ENCODE measurements at places on chromosomes 4 and X.

DNA sequence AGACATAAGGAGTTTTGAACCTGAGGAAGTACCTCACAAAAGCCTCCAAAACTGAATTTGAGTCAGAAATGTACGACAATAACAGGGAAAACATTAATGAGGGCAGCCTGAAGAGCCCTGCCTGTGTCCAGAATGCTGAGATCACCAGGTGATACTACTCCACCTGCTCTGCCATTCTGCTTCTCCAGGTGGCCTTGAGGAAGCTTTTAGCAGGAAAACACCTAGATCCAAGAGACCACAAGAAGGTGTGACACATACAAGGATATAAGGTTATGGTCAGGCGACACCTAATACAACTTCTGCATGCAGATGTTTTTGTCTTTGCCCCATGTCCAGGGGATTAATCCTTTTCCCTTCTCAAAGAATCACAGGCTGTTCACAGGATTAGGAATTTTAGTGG lies 15.3 kb downstream of the SOWAHB start:
- no peak for DNase-seq

DNA sequence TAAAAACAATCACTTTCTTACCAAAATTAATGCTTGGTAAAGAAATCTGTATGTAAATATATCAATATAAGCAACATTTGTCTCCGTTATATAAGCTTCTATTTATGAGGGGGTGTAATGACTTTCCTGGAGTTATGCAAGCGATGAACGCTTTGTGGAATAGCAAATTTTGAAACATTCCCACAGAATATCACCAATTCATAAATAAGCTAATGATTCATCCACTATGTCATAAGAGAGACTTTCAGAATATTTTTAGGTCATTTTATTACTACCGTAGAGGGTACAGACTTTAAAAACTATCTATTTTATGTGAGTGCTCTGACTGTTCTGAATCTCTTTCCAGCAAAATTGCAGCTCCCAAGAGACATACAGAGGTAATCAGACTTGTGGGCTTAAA lies 179.5 kb upstream of the FTHL17 start:
- DNase-seq: no peak

DNA sequence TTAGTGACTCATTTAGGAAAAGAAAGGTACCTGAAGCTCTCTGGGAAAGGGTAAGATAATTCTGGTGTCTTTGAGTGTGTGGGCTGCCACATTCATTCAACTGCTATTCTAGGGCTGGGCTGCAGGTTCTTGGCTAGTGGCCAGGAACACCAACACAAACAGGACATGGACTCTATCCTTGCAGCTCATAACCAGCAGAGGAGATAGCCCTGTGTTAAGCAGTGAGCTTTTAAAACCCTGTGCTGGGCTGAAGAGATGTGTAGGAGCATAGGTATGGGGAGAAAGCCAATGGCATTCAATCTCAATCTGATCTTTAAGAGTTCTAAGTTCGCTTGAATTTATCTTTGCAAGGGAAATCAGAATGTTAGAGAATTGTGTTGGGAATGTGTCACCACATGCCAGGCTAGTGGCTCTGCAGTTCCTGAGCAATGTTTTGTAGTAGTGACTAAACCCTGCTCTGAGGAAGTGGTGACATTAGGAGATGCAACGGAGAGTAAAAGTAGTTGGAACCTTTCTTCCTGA lies 39.2 kb downstream of the SGMS2 start:
- peak; percentile 63 for DNase-seq

DNA sequence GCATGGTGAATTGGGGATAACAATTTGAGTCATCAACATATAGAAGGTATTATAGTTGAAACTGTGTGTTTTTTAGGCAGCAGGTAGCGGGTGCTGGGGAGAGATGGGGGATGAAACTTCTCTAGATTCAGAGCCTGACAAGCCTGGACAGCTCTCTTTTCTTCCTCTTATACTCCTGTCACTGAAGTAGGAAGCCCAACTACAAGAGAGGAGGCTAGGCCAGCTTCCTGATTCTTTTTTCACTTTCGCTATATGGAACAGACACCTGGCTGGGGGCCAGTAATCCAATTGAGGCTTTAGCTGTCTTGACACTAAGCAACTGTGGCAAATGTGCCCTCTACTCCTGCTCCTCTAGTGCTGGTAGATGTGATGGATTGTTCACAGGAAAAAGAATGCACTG lies 69.2 kb downstream of the PHKA1 start:
- DNase-seq: no peak

- peak; percentile 90 for DNase-seq
Observed at GRCh38 chrX:107716816-107717700, 58.5 kb downstream of the TSC22D3 start.

DNA sequence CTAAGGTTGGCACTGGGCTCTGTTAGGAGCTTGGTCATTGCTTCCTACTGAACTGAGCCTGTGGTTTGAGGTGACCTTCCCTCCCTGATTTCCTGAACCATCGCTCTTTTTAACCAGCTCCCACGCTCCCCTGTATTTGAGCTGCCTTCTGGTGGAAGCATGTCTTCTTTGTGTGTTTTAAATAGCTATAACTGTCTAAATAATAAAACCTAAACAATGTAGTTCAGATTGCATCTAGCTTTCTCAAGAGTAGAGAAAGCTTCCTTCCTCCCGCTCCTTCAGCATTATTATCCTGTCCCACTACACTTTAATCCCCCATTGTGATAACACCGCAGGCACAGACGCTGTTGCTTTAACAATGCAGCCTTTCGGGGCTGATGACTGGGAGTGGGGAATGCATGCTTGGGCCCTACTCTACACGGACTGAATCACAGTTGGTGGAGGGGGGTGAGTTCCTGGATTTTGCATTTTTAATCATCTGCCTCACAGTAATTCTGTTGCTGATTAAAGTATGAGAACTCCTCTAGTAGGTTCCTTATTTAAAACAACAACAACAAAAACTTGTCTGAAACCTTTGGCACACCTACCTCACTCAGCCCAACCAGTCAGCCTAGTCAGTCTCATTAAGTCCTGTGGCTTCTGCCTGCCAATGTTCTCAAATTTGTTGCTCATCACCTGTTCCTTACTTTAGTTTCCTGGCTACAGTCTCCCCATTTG lies 6.6 kb downstream of the SMS start:
- DNase-seq: peak; percentile 25

DNA sequence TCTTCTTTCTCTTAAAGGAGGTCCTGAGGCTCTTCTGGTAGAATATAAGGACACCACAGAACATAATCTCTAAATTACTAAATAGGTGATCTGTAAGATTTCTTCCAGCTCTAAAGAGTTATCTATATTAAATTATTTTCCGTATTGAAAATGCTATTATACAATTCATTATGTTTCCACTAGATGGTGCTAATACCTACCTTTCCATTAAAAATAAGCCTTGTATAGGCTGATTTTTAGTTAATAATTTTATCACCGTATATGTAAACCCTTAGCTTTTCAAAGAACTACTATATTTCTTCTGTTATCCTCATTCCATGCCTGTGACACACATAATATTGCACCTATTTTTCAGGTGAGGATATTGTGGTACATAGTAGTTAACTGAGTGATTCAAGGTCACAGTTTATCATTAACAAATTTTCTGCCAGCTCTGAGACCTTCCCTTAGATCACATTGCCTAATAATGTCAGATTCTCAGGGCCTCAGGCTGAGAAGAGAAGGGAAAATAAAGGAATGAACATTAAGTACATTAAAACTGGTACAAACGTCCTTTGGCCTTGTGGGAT lies 138.8 kb downstream of the TEX11 start:
- DNase-seq: peak; percentile 1

- no peak for DNase-seq
Observed at GRCh38 chr4:40553995-40554394, 75.7 kb downstream of the RBM47 start.

GRCh38 chr4:15006416-15007024 lies 4.2 kb downstream of the CPEB2 start:
- DNase-seq: peak; percentile 35

DNA sequence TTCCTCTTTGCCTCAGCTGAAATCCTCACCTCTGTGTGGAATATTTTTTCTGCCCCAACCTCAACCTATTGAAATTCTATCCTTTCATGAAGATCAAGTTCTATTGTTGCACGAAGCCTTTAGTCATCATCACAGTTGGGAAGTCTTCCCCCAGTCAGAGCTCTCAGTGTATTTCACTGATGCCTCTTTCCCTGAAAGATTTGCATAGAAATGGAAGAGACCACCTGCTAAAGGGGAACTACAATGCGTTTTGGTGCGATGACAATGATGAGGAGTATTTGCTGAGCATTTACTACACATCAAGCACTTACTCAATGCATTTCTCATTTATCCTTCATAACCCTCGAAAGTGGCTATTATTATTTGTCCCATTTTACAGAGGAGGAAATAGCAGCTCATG lies 151.2 kb upstream of the KLF3 start:
- DNase-seq: no peak

- DNase-seq: peak; percentile 18
Observed at GRCh38 chr4:134687646-134688628, 486.3 kb upstream of the PABPC4L start.

DNA sequence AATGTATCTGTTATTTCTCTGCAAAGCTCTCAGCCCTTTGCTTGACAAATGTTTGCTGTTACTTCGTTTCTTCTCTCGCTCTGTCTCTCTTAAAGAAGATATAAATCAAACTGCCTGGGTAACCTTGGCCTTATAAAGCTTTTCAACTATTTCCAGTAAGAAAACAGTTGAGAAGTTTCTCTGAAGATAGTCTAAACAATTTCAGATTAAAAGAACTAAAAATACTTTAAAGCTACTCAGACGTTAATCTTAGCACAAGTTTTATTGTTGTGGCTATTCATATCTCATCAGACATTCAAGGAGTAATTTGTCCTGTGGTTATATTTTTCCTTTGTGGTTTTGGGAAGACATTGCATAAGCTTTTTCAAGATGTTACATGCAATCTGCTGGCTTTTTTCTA lies 22.6 kb downstream of the HOPX start:
- peak; percentile 71 for DNase-seq

- no peak for DNase-seq
Observed at GRCh38 chrX:108117988-108118387, 26.4 kb downstream of the ATG4A start.

- no peak for DNase-seq
Observed at GRCh38 chrX:111731351-111731750, 50.4 kb downstream of the ALG13 start.

GRCh38 chr4:13368217-13368616 lies 115.9 kb downstream of the RAB28 start:
- DNase-seq: no peak

DNA sequence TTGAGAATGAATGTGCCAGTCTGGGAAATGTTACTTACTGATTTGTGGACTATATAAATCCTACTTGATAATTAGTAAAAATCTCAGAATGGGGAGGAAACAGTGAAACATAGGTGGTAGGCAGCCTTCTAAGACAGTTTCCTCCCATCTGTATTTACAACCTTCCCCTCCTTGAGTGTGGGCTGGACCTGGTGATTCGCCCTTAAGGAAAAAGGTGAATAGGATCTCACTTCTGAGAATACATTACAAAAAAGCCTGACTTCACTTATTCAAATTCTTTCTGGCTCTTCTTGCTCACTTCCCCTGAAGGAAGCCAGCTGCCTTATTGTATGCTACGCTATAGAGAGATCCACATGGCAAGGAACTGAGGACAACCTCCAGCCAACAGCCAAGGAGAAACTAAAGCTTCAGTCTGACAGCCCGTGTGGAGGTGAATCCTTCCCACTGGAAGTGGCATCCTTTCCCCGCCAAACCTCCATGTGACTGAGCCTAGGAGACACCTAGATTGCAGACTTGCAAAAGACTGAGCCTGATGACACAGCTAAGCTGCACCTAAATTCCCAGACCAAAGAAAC lies 585.0 kb downstream of the STPG2 start:
- no peak for DNase-seq

GRCh38 chr4:75497133-75497532 lies 17.1 kb downstream of the RCHY1 start:
- DNase-seq: no peak

DNA sequence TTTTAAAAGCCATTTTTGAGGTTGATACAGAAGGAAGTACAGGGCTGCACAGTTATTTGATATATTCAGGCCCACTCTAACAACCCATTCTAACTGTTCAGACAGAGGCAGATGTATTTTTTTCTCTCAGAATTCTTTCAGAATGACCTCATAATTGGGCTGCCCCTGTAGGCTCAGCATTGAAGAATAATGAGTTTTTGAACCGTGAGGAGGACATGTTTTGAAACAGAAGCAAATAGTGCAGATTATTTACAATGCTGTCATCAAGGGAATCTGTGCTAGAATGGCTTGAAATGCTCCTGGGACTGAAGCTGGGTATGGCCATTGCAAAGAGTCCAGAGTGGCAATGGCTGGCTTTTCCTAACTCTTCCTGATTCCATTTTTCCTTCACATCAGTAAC lies 158.1 kb downstream of the SOX3 start:
- peak; percentile 1 for DNase-seq

GRCh38 chr4:126661194-126661593 lies 971.6 kb upstream of the INTU start:
- DNase-seq: no peak

GRCh38 chrX:70527053-70527452 lies 82.4 kb downstream of the DLG3 start:
- DNase-seq: no peak

- no peak for DNase-seq
Observed at GRCh38 chr4:123412700-123413512, 16.3 kb downstream of the SPRY1 start.

- DNase-seq: no peak
Observed at GRCh38 chrX:1430451-1430850, 22.3 kb downstream of the ASMTL start.

- DNase-seq: no peak
Observed at GRCh38 chr4:139694522-139695107, 29.0 kb downstream of the MGST2 start.

DNA sequence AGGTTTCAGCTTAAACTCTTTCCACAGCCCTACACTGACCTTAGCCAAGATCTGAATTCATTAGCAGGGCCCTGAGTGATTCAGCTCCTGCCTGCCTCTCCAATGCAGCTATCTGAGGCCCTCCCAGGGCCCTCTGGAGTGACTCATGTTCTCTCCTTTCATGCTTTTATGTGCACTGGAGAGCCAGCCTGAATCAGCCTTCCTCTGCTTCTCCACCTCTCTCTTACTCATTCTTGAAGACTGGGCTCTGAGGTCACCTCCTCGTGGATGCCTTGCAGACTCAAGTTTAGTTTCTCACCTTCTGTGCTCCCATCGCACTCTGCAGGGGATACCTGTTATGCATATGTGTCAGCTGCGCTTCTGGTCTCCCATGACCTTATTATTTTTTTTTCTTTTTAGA lies 3.1 kb upstream of the OCIAD2 start:
- DNase-seq: peak; percentile 88

GRCh38 chr4:57270346-57270745 lies 160.2 kb upstream of the IGFBP7 start:
- peak; percentile 11 for DNase-seq

GRCh38 chrX:133134282-133134681 lies 37.4 kb upstream of the USP26 start:
- DNase-seq: no peak

- peak; percentile 99 for DNase-seq
Observed at GRCh38 chr4:106032851-106033286, 137.6 kb downstream of the NPNT start.

DNA sequence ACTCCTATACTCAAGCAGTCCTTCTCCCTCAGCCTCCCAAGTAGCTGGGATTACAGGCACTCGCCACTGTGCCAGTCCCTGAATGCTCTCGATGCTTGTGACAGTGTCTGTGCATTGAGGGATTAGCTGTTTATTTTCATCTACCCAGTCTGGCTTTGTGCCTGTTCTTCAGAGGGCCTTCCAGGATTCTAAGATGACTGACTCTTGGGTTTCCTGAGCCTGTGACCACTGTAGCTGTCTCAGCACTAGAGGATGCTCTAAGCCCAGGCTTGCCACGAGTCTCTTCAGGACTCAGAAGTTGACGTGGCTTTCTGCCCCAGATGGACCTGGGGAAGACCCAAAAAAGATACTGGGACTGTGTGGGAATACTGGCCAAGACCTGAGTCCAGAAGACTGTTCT lies 201.4 kb downstream of the ARHGAP10 start:
- DNase-seq: peak; percentile 18
